Activated CD8-positive, alpha-beta memory T cell treated with anti-CD3 and anti-CD28 coated beads for 48 hours (primary cell): ENCODE measurements at places on chromosomes 2 and 18.

DNA sequence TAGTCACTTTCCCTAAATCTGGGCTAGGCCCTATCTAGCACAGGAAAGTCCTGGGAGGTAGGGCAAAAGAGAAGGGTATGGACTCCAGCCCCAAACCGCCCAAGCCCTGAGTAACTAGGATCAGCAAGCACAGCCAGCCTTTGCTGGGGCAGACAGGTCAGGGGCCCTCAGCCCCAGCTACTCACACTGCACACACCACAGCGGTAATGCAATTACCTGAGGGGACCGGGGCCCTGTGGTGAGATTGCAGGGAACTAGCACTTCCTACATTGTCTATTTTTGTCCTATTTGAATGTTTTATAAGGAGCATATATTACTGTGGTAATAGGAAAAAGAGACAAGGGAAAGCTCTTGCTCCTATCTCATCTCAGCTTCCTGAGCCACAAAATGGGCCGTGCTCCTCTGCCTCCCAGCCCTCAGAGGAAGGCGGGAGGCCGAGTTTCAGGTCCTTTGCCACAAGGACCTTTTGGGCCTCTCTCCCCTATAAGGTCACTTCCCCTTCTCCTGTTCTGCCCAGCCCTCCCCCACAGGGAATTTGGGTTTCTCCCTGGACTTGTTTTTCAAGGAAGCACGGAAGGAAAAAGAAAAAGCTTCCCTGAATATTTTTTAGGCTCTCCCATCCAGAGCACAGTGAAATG is 20.5 kb downstream of the RAB11FIP5 start:
- DNase-seq: no peak

DNA sequence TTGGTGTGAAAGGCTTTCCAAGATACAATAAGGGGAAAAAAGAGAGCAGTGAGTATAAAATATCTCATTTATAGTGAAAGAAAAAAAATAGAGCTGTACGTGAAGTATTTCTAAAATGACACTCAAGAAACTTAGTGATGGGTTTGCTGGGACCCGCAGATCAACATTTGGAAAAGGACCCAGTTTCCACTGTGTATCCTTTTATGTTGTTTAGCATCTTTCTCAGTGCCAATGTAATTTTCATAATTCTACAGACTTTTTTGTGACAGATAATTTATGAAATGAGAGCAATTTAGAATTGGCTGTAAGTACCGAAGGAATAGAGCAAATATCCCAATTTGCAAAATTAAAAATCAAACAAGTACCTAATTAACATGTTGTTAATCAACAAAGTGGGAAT is 116.9 kb downstream of the SH3BP4 start:
- no peak for DNase-seq

- DNase-seq: peak; percentile 55
These were observed 261.0 kb downstream of the NYAP2 start for GRCh38 chr2:225660262-225661131.

DNA sequence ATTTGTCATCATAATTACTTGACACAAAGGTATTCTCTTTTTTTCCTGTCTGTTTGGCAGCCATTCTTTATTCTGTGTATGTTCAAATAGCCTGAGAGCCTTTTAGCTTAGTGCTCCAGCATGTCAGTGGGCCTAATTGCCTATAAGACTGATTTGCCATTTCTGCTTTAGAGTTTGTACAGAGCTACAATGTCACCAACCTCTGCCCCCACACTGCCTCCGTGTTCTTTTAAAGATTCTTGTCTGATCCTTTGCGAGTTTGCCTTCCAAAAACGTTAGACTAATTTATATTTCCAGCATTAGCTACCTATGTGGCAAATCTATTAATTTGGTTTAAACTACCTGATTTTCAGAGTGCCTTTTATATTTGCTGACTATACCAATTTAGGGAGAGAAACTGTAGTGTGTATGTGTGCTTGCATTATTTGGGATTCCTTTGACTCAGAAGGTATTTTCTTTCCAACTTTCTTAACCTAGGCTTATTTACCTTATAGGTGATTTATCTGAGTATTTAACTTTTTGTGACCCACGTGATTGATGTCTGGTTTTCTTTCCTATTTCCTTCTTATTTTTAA is 70.8 kb downstream of the FAM117B start:
- no peak for DNase-seq

GRCh38 chr2:31319406-31320175 is 85.6 kb downstream of the EHD3 start:
- DNase-seq: no peak

GRCh38 chr2:86793752-86794151 is 3.0 kb upstream of the CD8A start:
- no peak for DNase-seq

DNA sequence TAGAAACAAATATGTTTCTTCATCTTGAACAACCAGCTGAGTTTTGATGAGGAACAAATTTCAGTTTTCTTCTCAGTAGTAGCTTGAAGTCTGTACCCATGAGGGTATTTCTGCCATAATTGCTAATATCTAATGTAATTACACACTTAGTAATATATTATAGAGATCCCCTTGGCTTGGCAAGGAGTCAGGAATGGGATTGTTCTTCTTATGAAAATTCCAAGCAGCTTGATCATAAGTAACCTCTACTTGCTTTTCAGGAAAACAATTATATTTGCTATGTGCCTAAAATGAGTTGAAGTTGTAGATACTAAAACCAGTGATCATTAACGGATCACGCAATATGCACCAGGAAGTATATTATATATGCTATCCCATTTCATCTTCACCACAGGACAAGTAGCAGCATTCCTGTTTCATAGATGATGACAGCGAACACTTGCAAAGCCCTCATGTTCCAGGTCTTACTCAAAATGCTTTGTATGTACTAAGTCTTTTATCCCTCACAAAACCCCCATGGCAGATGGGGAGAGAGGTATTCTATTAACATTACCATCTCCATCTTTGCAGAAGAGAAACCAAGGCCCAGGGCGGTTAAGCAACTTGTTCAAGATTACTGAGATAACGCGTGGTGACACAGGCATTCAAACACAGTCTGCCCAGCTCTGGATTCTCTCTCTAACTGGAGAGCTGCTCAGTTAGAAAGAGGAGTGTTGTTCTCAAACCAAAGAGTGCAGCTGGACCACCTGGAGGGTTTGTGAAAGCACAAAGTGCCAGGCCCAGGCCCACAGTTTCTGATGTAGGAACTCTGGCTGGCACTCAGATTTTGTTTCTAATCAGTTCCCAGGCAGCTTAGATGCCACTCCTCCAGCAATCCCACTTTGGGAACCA is 21.8 kb upstream of the RGPD4 start:
- no peak for DNase-seq

DNA sequence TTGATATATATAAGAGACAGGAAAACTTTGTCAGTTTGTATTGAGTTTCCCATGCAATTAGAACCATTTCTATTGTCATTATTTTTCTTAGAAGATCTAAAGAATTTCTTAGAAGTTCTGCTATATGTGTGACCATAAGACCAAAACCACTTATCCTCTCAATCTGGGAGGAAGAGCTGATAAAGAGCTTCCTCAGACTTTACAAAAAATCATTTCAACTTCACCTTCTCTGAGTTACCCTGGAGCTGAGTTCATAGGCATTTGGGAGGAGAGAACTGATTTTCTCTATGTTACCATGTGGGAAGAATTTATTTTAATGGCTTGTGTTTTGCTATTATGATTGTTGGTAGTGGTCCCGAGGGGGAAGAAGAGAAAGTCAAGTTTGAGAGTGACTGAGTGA is 329.3 kb downstream of the GPD2 start:
- no peak for DNase-seq

DNA sequence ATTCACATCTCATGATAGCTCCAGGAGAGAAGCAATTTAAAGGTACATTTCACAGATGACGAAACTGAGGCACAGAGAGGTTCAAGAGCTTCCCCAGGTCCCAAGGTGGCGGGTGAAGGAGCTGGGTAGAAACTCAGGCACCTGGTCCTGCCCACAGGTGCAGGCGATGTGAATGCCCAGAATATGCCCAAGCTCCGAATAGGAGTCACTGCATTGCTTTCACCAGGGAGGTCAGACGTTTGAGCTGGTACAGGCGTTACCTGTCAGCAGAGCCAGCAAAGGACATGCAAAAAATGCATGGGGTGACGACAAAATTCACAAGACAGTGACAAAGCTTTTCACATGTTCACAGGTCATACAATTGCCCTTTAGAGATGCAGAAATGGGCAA is 247.9 kb downstream of the HDAC4 start:
- no peak for DNase-seq
